ENCODE measurements at places on chromosomes 16 and 17.
A peak's percentile ranks its signal among the peaks of the same experiment; 100 is the strongest.

GRCh38 chr16:87741700-87742415 lies 23.9 kb downstream of the KLHDC4 start:
- no peak for DNase-seq

DNA sequence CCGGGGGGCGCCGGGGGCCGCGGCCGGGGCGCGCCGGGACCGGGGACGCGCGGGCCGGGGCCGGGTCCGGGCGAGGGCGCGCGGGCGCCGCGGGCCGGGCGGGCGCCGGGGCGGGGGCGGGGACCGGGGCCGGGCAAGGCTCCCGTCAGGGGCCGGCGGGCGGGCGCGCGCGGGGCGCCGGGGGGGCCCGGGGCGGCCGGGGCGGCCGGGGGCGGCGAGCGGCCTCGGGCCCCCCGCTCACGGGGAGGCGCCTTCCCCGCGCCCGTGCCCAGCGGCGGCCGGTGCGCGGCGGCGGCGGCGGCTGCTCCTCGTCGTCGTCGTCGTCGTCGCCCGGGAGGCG lies 563 bp downstream of the ZCCHC14 start:
- no peak for DNase-seq

- DNase-seq, result no peak
Measured at GRCh38 chr17:16052486-16052885, 52.9 kb downstream of the TTC19 start.

DNA sequence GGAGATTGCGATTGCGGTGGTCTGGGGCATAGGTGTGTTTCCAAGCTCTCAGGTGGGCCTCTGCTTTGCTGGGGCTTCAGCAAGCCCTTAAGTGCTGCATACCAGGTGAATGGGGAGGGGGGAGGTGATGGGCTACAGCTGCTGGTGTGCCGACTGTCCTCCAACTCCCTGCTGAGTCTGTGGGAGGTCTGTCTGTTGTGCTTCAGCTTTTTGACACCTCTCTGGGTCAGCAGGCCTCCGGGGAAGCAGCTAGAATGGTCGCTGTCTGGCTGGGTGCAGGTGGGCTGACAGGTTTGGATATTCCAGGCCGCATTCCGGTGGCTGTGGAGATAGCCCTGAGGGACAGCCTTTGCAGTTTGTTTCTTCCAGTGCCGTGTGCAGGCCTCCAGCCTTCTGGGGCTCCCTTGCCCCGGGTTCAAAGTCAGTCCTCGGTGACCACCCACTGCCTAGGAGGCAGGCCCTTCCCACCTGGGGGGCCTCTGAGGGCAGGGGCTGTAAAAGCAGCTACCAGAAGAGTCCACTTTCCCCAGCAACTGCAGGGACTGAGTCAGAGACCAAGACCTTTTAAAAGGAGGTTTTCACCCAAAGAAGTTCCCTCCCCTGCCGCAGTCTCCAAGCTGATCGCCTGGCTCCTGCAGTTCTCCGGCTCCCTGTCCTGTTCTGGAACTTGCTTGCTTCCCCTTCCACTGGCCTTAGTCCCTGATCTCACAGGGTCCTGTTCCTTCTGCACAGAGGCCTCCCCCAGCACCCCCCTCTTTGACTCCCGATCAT lies 2.0 kb upstream of the TTYH2 start:
- DNase-seq, result peak; percentile 67

GRCh38 chr17:60148373-60148772 lies 1.4 kb upstream of the CA4 start:
- DNase-seq, result no peak

- peak; percentile 59 for DNase-seq
Measured at GRCh38 chr17:37130984-37131446, 182.3 kb downstream of the AATF start.

GRCh38 chr17:63843910-63844677 lies 1.6 kb upstream of the SMARCD2 start:
- peak; percentile 67 for DNase-seq

- DNase-seq, result peak; percentile 84
Measured at GRCh38 chr17:7023576-7024401, 939 bp downstream of the BCL6B start.

DNA sequence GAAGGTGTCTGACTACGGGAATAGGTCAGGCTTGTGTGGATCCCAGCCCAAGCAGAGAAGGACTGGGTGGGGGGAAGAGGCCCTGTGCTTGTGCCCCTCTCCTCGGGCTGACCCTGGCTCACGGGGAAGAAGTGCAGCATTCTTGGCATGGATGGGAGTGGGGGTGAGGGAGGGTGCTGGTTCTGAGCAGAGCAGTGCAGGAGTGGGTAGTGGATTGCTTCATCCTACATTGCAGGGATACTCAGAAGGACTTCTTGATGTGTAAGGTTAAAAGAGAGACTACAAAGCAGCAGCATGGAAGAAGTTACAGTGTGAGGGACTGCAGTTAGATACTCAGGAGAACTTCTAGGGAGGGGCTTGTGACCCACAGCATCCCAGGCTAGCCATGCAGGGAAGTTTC lies 2.1 kb downstream of the ARHGAP23 start:
- no peak for DNase-seq

- DNase-seq, result peak; percentile 83
Measured at GRCh38 chr17:43905985-43906852, 1.1 kb downstream of the MPP2 start.

- peak; percentile 71 for DNase-seq
Measured at GRCh38 chr16:88437367-88437964, 15.6 kb upstream of the ZFPM1 start.
